ENCODE measurements at places on chromosomes 3 and 15.

GRCh38 chr3:107643038-107643883 is 120.5 kb downstream of the BBX start:
- DNase-seq = no peak

- no peak for DNase-seq
These were observed 630.8 kb upstream of the KCNMB2 start for GRCh38 chr3:177905173-177906125.

GRCh38 chr15:31352911-31353811 is 26.5 kb downstream of the KLF13 start:
- no peak for DNase-seq

- no peak for DNase-seq
These were observed 24.3 kb downstream of the SGO1 start for GRCh38 chr3:20161714-20162113.

- no peak for DNase-seq
These were observed 242.5 kb downstream of the ZBTB20 start for GRCh38 chr3:114904633-114905032.

DNA sequence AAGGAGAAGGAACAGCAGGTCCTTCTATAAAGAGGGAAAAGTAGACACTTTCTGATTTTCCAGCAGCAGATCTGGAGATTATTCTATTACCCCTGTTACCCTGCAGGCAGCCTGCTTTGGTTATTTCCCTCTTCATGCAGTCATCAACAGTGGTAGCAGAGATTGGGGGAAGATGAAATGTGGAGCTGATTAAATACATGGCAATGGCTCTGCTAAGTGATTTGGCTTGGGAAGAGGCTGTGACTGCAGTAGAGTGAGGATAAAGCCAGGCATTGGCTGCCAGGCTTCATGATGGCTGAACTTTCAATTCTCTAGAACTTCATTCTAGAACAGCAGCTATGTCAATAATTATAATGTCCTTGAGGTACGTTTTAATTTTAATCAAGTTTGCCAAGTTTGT is 29.1 kb downstream of the PTX3 start:
- no peak for DNase-seq

GRCh38 chr3:194187233-194187944 is 51.4 kb downstream of the HES1 start:
- no peak for DNase-seq

- no peak for DNase-seq
These were observed 50.8 kb upstream of the SYN2 start for GRCh38 chr3:11953350-11953749.

GRCh38 chr15:77352887-77353286 is 67.0 kb downstream of the PEAK1 start:
- no peak for DNase-seq

GRCh38 chr3:184766555-184767261 is 45.3 kb upstream of the VPS8 start:
- DNase-seq = no peak

- DNase-seq = no peak
These were observed 369.4 kb downstream of the NR2F2 start for GRCh38 chr15:96699871-96700401.

- no peak for DNase-seq
These were observed 101.8 kb downstream of the STT3B start for GRCh38 chr3:31634476-31634875.

DNA sequence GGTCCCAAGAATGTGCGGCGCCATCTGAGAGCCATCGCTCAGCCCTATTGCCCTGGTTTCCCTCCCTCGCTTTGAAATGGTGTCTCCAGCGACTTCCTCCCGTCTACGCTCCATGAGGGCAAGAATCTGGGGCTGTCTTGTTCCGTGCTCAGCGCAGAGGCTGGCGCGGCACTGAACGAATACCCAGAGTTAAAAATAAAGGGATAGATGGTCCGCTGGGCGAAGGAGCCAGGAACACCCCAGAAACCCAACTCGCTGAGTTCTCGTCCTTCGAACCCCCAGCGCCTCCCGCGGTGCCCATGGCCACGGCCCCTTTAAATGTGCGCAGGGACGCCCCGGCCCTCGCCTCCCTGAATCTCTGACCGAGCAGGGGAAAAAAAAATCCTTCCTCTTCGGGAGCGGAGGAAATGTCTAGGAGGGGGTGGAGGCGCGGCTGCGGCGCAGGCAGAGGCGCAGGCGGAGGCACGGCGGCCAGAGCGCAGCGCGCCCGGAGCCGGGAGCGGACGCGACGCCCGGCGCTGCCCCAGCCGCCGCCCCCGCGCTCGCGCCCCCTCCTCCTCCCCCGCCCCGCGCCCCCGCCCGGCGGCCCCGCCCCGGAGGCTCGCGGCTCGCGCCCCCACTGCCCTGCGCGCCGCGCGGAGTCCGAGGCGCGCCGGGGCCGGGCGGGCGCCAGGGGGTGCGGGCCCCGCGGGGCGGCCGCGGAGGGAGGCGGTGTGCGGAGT is 8.5 kb upstream of the FGD5 start:
- DNase-seq = no peak

DNA sequence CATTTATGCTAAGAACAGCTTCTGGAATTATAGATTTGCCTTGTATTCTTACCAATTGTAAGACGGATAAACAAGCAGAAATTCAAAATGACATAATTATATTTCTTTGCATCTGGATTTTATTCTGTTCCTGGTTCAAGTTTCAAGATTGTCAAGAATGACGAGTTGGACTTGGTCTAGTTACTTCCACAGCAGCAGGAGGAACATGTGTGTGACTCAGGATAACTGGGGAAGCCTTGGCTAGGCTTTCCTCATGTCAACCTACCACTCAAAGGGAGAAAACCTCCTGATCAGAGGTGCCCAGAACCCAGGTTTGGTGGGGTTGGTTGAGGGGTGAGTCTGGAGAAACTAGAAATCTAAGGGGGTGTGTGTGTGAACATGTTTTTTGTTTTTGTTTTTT is 259.7 kb downstream of the SOX2 start:
- no peak for DNase-seq

- no peak for DNase-seq
These were observed 9.9 kb upstream of the ETFA start for GRCh38 chr15:76321171-76321570.

DNA sequence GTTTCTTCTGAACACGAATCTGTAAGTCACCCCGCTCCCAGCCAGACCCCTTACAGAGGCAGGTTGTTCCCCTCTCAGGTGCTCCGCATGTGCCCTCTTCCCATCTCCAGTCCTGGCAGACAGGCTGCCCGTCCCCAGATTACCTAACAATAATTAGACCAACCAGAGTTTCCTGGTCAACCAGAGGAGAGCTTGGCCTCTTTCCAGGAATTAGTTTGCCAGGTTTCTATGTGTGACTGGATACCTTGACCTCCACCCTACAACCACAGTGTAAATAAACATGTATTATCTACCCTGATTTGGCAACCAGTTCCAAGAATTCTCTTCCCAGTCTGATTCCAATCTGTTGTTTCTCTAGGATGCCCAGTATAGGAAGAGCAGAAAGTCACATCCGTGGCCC is 178.0 kb upstream of the UMPS start:
- DNase-seq = no peak

DNA sequence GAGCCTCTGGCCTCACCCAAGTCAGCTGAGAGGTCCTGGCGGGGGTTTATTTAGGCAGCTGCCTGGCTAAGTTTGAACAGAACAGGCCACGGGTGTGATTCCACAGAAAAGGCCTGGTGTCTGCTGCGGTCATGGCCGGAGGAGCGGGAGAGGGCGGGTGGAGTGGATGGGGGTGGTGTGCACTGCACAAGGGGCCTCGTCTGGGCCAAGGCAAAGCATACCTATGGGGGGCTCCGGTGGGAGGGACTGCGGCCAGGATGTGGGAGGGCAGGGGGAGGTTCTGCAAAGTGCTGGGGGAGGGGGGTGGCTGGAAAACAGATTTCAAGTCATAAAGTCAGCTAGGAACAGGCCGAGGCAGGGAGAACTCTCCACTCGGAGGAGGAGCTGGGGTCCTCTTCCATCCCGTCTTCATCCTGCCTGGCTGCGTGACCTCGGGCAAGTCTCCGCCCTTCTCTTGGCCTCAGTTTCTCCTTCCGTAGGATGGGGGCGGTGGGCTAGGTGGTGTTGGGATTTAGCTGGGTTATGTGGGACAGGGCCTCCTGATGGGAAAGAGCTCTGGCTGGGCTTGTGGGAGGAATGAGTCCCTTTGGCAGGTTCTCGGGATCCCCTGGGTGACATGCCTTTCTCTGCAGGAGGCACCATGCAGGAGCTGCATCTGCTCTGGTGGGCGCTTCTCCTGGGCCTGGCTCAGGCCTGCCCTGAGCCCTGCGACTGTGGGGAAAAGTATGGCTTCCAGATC is 878 bp downstream of the ISLR start:
- DNase-seq = no peak

DNA sequence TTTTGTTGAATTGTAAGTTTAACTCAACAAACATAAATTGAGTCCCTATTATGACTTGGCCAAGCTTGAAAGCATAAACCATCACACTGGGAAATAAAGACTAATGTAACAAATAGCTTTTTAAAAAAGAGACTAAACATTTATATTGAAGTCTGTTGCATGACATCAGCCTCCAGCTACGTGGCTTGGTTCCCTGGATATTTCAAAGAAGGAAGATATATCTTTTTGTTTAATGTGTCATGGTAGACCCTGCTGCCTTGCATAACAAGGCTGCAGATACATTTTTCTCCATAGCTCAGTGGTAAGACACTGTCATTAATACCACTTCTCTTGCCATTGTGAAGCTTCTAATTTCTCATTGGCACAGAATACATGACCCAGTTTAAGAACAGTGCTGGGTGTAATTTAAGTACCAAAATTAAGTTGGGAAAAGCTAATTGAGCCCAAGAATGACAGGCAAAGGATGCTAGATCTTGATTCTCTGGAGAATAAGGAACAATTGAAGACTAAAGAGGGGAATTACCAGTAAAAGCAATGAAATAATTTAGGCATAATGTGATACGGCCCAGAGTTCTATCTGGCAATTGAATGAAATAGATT is 14.0 kb downstream of the RCN2 start:
- no peak for DNase-seq

DNA sequence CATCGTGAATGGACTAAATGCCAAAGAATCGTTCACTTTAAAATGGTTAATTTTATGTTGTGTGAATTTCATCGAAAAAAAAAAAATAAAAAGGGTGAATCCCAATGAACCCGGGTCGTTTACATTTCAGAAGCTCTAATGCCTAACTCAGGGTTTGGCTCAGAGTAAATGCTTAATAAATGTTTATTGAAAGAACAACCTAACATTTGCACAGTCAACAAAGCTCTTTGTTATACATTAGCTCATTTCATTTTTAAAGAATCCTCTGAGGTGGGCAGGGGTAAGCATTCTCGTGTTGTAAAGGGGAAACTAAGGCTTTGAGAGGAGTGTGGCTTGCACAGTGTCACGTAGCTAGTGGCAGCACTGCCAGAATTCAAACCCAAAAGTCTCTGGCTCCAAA is 109.5 kb downstream of the RPLP1 start:
- no peak for DNase-seq

DNA sequence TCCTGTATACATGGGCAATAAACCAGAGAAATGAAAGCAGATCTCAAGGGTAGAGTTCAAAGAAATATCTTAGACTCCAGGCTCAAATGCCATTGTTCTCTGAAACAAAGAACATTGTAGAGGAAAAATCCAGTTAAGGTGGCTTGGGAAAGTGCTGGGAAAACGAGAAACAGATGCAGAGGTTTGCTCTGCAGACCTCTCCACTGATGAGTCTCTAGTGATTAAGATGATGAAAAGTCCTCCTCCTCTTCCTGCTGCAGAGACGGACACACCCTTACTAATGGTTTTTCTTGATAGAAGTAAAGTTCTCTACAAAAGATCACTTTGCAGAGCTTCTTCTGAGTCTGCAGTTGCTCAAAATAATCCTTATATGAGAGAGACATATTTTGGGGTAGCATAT is 264.7 kb downstream of the GABRG3 start:
- no peak for DNase-seq

DNA sequence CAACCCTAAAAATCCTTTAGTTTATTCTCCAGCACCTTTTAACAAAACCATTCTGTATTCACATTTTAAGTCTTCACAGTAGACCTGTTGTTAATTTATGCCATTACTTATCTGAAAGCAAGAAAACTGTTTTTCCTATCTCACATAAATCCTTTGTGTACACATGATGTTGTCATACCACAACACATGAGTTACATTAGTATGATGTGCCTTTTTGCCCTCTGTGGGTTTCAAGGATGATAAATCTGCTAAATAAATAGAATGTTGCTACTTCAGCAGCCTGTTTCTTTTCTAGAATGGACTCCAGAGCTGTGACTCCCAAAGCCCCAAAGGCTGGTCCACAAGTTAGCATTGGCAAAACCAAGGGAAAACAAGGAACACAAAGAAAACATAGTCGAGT is 151.6 kb downstream of the SERPINI1 start:
- DNase-seq = no peak

GRCh38 chr3:188594139-188594538 is 440.2 kb downstream of the LPP start:
- DNase-seq = no peak

GRCh38 chr3:6528951-6529350 is 332.0 kb upstream of the GRM7 start:
- no peak for DNase-seq

- no peak for DNase-seq
These were observed 40.6 kb downstream of the FAIM start for GRCh38 chr3:138649134-138649533.

DNA sequence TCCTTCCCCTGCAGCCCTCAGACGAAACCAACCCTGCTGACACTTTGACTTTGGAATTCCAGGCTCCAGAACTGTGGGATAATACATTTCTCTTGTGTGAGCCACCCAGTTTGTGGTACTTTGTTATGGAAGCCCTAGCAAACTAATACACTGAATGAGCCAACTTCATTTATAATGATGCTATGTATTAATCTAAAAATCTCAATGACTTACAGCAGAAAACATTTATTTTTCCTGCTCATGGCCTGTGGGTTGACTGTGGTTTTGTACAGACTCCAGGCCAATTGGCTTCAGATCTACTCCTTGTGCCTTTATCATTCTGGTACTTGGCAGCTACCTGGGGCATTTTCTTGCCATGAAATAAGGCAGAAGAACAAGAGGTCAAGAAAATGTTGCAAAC is 152.4 kb downstream of the EBLN2 start:
- DNase-seq = no peak

DNA sequence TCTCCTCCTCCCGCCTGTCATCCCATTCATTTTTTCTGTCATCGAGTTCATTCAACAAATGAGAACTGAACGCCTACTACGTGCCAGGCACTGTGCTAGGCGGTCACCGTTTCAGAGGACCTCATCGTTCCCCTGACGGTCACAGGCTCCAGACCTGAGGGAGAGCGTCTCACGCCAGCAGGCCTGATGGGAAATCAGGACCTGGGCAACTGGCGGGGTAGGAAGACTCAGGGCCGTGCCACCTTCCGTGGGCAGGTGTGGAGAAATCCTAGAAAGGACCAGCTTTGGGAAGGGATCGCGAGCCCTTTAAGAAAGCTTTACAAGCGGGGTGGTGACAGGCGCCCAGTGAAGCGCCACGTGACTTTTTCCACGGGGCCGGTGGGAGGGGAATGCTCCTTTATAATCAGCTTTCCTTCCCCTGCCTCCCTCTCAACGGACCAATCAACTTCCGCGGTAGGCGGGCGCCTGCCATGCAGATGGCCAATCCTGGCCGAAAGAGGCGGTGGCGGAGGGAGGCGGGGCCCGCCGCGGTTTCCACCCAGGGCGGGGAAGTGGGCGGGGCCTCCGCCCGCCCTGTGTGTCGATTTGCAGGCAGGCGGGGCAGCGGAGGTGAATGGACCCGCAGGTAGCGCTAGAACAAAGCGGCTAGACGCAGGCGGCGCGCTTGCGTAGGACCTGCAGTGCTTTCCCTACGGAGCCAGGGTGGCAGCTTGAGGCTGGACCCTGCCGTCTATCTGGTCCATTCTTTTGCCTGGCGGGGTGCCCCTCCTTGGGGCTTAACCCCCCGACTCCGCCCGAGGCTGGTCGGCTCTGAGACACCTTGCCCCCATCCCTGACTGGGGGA is 819 bp upstream of the DUSP7 start:
- DNase-seq = peak; percentile 100

- no peak for DNase-seq
These were observed 229.2 kb upstream of the LRTM1 start for GRCh38 chr3:55156851-55157650.
